ENCODE measurements at places on chromosomes 2 and 18.

DNA sequence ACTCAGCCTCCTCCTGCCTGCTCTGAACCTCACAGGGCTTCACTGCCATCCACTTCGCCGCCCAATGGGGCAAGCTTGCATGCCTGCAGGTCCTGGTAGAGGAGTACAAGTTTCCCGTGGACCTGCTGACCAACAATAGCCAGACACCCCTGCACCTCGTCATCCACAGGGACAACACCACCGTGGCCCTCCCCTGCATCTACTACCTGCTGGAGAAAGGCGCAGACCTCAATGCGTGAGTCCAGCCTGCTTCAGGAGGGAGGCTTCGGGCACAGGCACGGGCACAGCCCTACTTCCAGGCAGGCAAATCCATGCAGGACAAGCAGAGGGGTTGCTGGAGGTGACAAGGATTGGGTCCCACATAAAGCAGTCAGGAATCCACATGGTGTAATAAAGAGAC is 1.2 kb downstream of the ANKRD53 start:
- DNase-seq, result no peak

DNA sequence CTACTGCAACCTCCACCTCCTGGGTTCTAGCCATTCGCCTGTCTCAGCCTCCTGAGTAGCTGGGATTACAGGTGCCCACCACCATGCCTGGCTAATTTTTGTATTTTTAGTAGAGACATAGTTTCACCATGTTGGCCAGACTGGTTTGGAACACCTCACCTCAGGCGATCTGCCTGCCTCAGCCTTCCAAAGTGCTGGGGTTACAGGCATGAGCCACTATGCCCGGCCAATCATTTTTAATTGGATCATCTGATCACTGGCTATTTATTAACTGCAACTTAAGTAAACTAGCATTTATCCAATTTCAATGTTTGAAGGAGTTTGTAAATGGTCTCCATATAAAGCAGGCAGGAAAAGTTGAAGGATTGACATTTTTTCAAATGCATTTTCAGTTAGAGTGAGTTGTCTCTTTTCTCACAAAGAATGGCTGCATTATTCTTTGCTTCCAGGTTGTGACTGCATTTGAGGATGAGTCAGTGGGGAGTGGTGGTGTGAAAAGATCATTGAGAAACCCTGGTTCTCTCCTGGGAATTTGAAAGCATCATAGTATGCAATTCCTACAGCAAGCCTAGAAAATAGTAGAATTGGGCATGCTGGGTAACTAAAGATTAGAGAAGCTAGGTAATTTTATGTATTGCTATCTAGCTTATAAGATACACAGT is 431.1 kb upstream of the ZEB2 start:
- no peak for DNase-seq

- DNase-seq, result peak; percentile 28
Observed at GRCh38 chr2:227377467-227378351, 1.4 kb downstream of the TM4SF20 start.

- DNase-seq, result no peak
Observed at GRCh38 chr2:214550786-214551185, 139.9 kb downstream of the VWC2L start.

GRCh38 chr2:164644036-164644700 is 22.9 kb upstream of the GRB14 start:
- DNase-seq, result no peak

- no peak for DNase-seq
Observed at GRCh38 chr2:200533754-200534153, 7.7 kb downstream of the SGO2 start.

DNA sequence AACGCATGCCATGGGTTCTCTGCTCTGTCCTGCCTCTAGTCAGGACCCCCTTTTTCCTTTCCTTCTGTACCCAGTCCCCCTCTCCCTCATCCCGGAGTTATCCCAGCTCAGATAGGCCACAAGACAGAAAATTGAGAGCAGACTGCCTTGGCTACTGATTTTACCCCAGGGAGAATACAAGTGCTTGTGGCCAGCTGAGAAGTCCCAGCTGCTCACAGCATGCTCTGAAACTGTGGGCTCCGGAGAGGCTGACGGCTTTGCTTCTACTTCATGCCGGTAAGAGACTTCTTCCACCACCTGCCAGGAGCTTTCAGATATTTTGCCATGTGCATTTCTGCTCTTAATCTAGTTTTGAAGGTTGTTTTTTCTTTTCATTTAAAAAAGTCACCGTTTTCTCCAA is 20.0 kb upstream of the SIX2 start:
- DNase-seq, result peak; percentile 15

- peak; percentile 77 for DNase-seq
Observed at GRCh38 chr2:23618794-23619530, 234.0 kb downstream of the KLHL29 start.

Data from NCI-H345 (cell line).